ENCODE measurements at places on chromosomes 2 and 18.

DNA sequence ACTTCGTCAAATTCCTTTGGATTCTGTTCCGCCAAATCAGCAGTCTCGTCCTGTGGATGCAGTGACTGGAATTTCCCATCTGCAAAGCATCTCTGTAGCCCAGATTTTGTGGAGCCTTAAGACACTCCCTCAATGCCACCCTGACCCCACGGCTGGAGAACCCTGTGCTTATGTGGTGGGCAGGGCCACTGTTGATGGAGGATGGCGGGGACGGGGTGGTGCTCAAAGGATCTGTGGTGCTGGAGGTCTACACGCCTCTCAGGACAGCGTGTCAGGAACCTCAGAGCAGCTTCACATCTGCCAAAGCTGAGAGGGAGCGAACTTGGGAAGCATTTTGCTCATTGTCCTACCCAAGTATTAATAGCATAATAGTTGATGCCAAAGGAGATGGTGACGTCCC is 200.1 kb downstream of the MGAT5 start:
- DNase-seq, result no peak

- DNase-seq, result no peak
Measured at GRCh38 chr2:39632876-39633275, 32.8 kb upstream of the TMEM178A start.

- peak; percentile 51 for DNase-seq
Measured at GRCh38 chr2:152635635-152636298, 81.5 kb downstream of the PRPF40A start.

DNA sequence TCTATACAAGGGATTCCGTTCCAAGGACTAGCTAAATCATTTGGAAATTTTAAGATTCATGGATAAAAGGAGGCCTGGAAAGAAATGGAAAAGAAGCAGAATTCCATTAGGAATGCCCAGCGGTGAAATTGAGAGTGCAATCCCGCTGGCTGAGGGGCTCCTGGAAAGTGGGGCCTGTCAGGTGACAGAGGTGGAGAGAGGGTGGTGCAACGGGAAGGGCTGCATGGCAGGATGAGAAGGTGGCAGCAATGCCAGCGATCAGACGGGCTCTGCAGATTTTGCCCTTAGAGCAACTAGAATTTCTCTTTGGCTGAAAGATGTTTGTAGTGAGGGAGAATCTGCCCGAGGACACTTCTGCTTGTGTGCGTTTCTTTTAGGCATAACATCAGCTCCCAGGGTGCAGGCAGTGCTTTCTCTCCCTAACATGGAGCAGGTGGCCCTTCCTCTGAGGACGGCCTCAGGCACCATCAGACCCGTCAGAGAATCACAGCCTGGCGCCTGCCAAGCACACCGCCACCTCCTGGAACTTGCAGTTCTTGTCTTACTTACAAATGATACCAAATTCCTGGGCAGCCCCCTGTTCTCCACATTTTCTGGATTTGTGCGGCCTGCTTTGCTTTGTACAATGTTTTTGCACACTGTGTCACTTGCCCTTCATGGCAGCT is 261.6 kb downstream of the NDUFA10 start:
- no peak for DNase-seq

DNA sequence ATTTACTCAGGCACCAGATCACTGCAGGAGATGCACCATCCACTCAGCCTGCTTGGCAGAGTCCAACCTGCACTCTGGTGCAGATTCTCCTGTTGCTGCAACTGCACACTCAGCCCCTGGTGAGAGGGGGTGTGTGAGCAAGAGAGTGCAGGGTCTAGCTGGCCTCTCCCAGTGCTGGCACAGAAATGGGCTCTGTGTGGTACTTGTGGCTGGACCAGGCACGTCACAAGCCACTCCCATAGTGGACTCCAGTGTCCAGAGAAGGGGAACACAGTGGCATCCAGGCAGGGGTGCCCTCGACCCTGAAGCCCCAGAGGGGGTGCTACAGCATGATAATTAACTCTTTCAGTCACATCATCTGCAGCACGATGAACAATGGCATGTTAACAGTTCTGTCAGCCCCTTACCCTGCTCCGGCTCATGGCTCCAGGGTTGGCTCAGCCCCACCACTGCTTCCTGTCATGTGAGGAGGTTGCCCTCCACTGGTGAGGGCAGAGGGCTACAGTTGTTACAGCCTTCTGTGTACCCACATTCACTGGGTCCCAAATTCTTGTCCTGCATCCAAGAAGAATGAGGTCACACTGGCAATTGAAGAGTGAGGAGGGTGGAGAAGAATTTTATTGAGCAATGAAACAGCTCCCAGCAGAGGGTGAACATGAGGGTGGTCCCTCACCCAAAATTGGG is 135.7 kb downstream of the EVA1A start:
- DNase-seq, result no peak

DNA sequence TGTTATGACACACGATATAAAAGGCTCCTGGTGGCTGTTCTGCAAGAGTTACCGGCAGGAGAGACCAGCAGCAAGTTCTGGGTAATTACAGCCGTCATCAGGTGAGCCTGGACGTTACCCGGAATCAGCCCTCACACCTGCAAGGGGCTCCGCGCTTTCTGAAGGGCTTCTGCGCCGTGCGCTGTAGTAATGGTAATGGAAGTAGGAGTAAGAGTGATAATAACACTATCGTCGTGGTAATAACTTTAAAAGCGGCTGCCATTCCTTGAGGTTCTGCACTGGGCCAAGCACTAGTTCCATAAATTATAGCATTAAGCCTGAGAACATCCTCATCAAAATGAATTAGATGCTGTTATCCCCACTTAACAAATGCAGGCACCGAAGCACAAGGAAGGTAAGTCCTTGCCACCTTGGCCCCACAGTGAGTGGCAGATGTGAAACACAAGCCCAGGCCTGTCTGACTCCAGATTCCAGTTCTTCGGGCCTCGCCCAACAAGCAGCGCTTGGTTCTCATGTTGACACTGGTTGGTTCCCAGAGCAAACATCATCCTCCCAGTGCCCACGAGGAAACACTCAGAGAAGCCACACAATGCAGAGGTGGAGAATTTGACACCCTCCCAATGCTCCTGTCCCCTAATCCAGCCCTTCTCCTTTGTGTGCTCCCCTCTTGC is 205.2 kb downstream of the EIPR1 start:
- DNase-seq, result no peak

DNA sequence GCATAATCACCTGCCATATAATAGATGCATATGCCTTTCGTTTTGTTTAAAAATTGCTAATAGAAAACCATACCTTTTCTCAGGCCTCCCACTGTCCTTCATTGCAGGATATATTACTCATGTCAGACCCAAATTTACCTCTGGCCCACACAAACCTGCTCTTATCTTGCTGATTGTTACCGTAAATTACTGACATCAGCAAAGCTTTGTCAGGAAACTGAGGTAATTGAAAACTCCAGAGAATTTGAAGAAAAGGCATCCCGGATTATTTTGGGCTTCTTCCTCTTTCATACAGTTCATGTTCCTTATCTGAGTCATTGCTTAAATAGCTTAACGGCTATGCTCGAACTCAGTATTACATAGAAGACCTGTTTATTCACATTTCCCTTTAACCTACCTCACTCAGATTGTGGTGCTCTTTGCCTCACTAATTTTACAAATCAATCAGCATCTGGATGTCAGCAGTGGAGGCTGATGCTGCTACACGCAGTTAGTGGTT is 145.7 kb downstream of the ZEB2 start:
- DNase-seq, result no peak

DNA sequence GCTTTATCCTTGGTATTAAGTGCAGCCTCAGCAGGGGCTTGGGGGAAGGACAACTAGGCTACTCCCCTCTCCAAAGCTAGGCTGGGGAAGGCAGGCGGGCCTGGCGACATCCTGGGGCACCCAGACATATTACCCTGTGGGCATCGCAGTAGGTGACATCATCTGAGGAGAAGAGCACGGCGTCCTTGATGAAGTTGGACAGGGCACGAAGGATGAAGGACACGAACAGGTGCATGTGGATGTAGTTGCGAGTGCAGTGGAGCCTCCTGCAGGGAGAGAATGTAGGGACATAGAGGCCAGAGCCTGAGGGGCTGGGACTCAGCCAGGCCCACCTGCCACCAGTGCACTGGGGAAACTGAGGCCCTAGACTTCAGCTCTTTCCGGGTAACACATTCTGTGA is 32.3 kb downstream of the TMEM37 start:
- DNase-seq, result no peak
